ENCODE measurements at places on chromosomes 4 and X.
A peak's percentile ranks its signal among the peaks of the same experiment; 100 is the strongest.

GRCh38 chr4:155322782-155323181 is 54.0 kb downstream of the MAP9 start:
- no peak for DNase-seq

- DNase-seq: peak; percentile 12
Observed at GRCh38 chr4:87978681-87979080, 3.2 kb downstream of the SPP1 start.

DNA sequence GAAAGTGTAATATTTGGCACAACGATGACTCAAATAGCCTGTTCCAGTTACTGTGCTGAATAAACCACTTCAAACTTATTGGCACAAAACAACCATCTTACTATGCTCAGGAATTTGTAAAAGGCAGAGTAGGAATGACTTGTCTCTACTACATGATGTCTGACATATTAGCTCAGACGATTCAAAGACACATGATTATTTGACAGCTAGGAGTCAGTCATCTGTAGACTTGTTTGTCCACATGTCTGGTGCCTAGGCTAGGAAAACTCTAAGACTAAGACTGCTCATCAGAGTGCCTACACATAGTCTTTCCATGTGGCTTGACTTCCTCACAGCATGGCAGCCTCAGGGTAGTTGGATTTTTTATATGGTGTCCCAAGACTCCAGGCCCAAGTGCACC is 154.5 kb downstream of the FANCB start:
- DNase-seq: no peak

- no peak for DNase-seq
Observed at GRCh38 chr4:85548841-85549240, 73.9 kb downstream of the ARHGAP24 start.

GRCh38 chrX:100995469-100995868 is 26.0 kb downstream of the ARL13A start:
- DNase-seq: no peak

- DNase-seq: no peak
Observed at GRCh38 chr4:186687265-186687664, 36.4 kb downstream of the FAT1 start.

- peak; percentile 59 for DNase-seq
Observed at GRCh38 chrX:65451663-65452062, 82.9 kb downstream of the LAS1L start.

GRCh38 chr4:71405791-71406190 is 67.0 kb downstream of the SLC4A4 start:
- no peak for DNase-seq

DNA sequence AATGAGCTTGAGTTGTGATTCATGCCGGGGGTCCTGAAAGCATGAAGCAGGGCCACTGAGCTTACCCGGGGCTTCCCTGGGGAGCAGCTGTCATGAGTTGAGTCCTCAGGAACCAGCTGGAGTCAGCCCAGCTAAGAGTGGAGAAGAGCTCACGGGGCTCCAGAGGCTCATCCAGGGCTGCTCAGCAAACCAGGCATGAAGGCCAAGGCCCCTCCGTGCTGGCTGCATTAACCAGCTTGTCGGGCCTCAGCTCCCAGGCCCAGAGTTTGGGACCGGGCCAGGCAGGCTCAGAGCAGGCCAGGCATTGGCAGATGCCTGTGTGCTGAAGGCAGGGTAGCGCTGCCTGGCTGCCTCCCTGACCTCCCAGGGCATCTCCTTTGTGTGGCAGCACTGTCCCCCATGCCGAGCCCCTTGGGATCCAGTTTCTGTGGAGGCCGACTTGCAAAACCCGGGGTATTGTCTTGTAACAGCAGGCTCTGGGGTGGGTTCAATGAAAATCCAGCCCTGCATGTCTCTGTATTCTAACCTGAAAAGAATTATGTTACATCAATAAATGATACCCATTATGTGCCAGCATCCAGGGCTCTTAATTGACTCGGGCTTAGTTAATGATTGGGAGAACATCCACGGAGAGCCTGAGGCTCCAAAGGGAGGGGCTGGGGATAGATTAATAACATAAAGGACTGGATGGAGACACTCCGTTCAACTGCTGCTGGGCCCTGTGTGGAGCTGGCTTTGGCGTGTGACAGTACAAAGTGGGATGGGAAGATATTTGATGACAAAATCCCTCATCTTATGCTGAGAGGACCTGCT is 68.0 kb upstream of the MSX1 start:
- no peak for DNase-seq

DNA sequence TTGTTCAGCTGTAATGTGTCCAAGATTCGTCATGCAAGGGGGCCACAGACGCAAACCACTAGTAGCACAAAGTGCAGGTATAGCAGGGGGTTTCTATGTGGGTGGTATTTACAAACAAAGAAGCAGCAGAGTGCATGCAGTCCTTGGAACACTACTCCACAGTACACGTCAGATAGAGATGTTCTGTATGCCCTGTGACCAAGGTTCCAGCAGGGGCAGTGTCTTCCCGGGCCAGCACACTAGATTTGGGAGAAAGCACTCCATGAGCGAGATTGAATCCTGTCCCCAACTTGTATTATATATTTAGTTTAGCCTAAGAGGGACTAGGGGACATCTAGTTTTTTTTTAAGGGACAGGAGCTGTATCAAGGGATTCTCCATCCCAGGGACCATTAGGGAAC is 54.4 kb upstream of the ESX1 start:
- DNase-seq: no peak

- no peak for DNase-seq
Observed at GRCh38 chrX:21770631-21771321, 12.9 kb upstream of the SMPX start.

GRCh38 chr4:86014599-86014998 is 345.3 kb downstream of the MAPK10 start:
- DNase-seq: no peak

- peak; percentile 86 for DNase-seq
Observed at GRCh38 chr4:168318266-168318895, at the start of gene DDX60. DDX60 (minus strand) TSS chr4:168318752; CDS start chr4:168311259, 7,493 bp downstream.

- DNase-seq: no peak
Observed at GRCh38 chr4:175277816-175278215, 359.7 kb downstream of the ADAM29 start.

DNA sequence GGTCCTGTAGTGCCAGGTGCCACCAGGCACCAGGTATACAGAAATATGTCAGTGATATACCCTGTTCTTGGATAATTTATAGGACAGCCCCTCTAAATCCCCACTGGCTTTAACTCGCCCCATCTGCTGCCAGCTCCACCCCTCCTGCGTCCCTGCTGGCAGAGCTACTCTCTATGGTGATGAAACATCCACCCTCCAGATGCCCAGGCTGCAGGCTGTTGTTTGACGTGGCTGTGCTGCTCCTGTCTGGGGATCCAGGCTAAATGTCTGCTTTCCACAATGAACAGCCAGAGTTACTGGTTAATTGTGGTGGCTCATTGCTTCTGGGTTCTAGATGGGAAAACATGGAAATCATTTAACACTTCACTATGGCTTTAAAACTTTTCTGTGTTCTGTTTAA is 12.9 kb downstream of the NHSL2 start:
- no peak for DNase-seq

DNA sequence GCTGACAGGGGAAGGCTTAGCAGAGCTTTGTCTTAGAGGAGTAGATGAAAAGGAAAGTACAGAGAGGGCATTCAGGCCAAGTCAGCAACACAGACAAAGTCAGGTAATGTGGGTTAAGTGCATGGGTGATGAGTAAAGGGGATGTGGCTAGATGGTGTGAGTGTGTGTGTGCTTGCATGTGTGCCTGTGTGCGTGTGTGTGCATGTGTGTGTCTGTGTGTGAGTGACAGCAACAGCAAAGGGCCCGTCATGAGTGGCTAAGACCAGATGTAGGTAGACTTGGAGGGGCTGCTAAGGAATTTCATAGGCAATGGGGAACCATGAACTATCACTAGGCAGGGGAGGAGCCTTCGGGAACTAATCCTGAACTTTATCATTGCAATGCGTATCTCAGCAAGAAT is 2.2 kb upstream of the GPR78 start:
- DNase-seq: no peak

DNA sequence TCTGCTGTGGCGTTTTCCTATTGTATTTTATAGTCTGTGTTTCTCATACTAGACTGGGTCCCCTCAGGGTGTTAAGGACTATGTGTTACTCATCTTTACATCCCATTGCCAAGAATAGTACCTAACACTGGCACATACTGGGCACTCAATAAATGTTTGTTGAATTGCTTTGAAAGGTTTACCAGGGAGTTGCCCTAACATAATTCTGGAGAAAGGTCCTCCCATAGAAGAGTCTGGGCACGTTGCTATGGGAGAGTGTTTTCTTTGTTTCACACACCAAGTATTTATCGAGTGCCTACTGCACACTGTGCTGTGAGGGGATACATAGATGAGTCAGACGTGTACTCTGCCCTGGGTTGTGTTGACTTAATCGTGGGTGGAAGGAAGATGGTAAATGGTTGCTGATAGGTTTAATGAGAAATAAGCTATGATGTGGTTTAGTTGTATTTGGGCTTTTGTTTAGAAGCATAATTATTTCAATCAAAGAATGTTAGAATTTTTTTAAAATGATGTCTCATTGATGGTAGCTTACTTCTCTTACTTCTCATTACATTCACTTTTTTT is 42.9 kb downstream of the AFF1 start:
- no peak for DNase-seq

- DNase-seq: no peak
Observed at GRCh38 chrX:47649271-47649670, 1.1 kb downstream of the ELK1 start.

GRCh38 chr4:73817341-73817740 is 19.1 kb upstream of the CXCL6 start:
- DNase-seq: no peak

- DNase-seq: no peak
Observed at GRCh38 chr4:149702414-149703293, 113.0 kb downstream of the IQCM start.

- DNase-seq: no peak
Observed at GRCh38 chrX:70427365-70427764, 4.3 kb downstream of the GDPD2 start.

DNA sequence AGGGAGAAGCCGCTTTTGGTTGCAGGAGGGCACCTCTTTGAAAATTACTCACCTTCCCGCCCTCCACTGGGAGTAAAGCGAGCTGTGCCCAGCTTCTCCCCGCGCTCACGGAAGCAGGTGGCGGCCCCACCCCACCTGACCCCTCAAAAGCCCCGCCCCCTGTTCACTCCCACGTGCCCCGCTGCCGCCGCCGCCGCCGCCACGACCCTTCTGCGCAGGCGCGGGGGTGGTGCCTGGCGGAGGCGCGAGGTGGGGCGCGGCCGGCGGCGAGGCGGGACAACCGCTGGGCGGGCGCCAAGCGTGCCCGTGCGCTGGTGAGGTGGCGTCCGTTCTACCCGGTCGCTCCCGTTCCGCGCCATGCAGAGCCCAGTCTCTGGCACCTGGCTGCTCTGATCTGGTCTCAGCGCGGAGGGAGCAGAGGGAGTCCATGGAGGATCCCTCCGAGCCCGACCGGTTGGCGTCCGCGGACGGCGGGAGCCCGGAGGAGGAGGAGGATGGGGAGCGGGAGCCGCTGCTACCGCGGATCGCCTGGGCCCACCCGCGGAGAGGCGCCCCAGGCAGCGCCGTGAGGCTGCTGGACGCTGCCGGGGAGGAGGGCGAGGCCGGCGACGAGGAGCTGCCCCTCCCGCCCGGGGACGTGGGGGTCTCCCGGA is at the start of gene PI4K2B:
TSS of gene PI4K2B (plus strand) at position 297 of the 653 bp plus-strand sequence. CDS start at position 428, 131 bp downstream.
- peak; percentile 96 for DNase-seq

- DNase-seq: peak; percentile 10
Observed at GRCh38 chrX:26442340-26442739, 226.4 kb downstream of the MAGEB5 start.

- no peak for DNase-seq
Observed at GRCh38 chrX:39904816-39905537, 192.8 kb downstream of the BCOR start.

DNA sequence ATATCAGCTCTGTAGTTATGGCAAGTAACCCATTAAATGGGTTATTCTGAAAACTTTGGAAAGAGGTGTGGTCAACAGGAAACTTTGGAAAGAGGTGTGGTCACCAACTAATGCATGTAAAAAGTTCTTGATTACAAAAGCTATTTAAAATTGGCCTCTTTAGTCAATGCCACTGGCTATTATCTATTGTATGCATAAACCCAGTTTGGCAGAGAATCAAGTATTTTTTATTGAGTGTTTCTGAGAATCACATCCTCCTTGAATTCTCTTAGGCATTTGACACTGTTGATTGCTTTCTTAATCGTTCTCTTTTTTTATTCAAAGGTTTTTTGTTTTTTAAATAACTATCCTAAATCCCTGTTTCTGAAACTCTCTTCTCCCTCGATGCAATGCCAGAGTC is 7.5 kb downstream of the P2RY4 start:
- DNase-seq: peak; percentile 81

DNA sequence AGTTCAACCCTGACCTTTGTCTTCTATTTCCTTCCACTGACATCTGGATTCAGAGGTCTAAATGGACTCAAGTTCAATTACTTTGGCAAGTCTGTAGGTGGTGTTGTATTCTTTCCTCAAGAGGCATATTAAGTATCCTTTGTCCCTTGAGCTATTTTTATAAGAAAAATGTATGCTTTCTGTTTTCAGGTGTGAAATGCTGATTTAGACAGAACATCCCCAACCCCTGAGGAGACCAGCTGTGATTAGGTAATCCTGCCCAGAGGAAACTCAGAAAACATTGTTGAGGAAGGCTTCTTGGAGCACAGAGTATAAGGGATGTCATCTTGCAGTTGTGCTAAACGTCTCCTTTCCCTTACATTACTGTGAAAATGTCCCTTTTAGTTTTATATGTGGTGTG is 46.6 kb upstream of the EGFL6 start:
- DNase-seq: no peak

DNA sequence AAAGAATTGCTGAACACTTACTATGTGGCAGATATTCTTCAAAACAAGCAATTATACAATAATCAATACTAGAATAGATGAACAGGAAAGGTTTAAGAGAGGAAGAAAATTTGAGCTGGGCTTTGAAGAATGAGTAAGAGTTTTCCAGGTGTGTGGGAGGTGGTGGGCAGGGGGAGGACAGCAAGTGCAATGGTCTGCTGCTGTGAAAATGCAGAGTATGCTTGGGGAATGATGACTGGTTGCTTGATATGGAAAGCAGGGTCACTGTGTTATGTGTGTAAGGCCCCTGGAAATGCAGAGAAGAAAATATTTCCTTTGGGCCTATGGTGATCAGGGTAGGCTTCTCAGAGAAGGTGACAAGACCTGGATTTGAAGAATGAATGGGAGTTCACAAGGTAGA is 300.3 kb downstream of the CAMK2D start:
- no peak for DNase-seq

DNA sequence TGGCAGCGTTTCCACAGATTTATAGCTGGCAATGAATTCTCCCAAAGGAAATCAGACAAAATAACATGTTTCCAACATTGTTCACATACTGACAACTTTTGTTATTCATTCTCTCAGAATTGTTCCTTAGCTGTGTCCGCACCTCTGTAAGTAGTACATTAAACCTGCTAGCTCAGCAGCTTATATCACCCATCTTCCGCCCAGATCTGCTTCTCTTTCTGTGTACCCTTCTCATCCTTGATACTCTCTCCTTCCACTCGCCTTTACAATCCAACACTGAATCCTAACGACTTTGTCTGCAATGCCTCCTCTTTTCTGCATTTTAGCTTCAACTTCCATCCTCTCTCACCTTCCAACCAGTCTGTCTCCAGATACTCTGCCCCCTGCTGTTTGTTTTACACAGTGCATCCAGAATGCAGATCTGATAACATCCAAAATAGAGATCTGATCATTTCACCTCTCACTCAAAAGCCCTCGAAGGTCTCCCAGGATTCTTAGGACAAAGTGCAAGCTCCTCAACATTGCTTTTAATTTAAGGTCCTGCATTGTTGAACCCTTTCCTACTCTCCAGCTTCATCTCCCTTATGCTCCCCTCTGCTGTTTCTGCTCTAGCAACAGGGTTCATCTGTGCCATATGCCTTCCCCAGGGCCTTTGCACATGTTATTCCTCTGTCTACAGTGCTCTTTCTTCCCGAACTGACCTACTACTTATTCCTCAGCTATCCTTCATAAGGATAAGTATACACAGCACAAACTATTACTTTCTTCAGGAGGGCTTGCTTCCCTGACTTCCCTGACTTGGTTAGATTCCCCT is 67.3 kb upstream of the VBP1 start:
- peak; percentile 36 for DNase-seq

Measured in hematopoietic multipotent progenitor cell treated with erythropoietin and hydrocortisone succinate and interleukin-3 and kit ligand, for 6 days (in vitro differentiated cells).